ENCODE measurements at places on chromosomes 4 and X.

DNA sequence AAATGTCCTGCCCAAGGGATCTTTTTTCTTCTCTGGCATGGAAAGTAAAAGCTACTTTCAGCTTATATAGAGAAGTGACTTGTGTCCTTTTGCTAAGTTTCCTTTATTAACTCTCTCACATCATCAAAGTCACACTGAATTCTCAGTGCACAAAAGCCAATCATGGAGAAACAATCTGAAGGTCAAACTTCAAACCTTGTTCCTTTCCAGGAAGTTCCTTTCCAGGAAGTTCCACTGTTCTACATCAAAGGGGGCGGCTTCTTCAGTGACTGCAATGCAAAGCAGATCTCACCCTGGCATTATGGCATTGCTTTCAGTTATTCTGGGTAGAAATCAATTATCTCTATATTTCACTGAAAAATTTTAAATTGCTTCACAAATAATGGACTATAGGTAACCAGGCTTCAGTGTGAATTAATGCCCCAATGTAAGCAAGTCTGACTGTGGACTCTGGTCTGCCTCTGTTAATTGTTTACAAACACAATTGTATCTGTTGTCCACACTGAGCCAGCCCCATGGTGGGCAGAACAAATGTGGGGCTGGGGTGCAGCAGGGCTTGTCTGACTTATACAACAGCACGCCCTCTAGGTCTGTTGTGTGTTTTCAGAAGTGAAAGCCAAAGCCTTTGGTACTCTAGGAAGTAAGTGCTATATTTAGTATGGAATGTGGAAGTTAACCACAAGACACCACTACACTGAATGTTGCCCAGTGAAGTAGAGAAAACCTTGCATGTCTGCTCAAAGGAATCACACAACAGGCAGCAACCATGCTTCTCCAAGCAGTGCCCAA is 98.8 kb downstream of the CDS1 start:
- DNase-seq, result no peak

DNA sequence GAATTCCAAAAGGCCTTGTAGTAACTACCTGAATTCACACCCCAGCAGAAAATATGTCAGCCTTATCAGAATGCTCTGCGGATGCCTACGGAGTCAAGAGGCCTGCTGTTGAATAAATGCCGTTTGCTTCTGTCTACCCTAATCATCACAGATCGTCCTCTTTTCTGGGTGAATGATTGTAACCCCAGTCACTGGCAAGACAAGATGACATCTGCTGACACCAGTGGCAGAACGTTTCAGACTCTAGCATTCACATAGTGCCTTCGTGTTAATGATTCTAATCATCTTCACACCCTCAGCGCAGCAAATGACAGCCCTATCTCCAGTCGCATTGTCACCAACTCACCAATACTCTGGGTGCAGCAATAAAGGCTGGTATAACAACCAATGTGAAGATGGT is 89.1 kb upstream of the MAP3K15 start:
- no peak for DNase-seq

- no peak for DNase-seq
Measured at GRCh38 chr4:25815586-25815985, 47.2 kb downstream of the SEL1L3 start.

GRCh38 chrX:108573136-108573535 is 133.5 kb downstream of the COL4A5 start:
- no peak for DNase-seq

DNA sequence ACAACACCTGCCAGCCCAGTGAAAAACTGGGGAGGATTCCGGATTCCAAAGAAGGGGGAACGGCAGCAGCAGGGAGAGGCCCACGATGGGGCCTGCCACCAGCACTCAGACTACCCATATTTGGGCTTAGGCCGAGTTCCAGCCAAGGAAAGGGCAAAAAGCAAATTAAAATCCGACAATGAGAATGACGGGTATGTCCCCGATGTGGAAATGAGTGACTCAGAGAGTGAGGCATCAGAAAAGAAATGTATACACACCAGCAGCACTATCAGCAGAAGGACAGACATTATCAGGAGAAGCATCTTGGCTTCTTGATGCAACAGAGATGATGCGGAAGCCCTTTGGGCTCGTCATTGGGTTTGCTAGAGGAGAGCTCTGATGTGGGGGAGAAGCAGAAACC is 62.4 kb downstream of the JADE1 start:
- no peak for DNase-seq

Data from GM20000 (cell line).